ENCODE measurements at places on chromosomes 2 and 18. TPM values are rescaled to one million over a fixed set of nuclear protein-coding genes. Genes with fewer than 3 reads are reported as not detected.

DNA sequence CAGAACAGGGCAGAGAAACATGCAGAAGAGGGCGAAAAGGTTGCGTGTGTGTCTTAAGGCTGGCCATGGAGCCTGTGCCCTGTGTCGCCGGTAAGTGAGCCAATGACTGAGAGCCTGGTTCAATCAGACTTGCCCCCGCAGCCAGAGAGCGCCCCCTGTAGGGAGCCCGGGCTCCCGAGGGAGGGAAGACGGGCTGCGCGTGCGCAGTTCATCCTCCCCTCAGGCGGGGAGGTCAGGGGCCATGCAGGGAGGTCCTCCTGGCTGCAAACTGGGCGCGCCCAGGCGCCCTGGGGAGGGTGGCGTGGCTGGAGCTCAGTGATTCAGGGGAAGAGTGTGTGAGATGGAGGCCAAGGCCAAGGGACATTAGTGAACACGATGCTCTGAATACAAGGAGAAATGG, 276.6 kb downstream of the PHLPP1 start:
- no peak for DNase-seq

GRCh38 chr2:148814143-148814859, 60.7 kb upstream of the KIF5C start:
- DNase-seq: no peak

- DNase-seq: peak; percentile 33
Observed at GRCh38 chr18:7383002-7383980, 152.4 kb downstream of the LRRC30 start.

GRCh38 chr2:221100467-221101089, 471.5 kb downstream of the EPHA4 start:
- DNase-seq: no peak

DNA sequence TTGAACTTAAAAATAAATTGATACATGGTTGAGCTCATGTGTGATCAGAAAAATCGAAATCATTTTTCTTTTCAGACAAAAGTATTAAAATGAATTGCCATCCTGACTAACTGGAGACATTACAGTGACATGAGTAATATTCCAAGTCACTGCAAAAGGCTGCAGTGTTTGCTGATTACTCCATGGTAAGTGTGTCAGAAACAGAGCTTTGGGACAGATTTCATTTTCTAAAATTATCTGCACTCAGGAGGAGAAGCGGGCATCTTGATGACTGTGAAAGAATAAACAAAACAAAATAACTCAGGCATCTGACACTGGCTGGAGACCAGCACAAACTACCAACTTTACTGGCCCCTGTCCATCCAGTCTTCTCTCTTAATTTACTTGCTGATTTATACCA, 312.3 kb upstream of the PIK3C3 start:
- DNase-seq: no peak

DNA sequence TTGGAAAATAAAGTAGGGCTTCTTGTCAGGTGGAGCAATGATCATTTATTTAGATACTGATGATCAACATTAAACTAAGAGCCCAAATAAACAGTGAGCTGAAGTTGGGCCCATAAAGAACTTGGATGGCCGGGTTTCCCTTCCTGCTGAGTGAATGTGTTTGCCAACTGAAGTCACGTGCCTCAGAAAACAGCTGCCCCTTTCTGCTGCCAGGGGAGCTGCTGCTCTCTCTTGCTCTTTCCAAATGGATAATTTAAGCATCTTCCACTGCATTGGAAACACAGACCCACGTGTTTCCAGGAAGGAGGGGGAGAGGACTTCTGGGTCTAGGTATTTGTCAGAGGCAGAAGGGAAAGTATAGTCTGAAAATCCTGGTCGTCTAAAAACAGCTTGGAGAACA, 22.9 kb upstream of the NCKAP5 start:
- DNase-seq: peak; percentile 93

- DNase-seq: no peak
Observed at GRCh38 chr2:157890969-157891642, 15.0 kb upstream of the ACVR1 start.

DNA sequence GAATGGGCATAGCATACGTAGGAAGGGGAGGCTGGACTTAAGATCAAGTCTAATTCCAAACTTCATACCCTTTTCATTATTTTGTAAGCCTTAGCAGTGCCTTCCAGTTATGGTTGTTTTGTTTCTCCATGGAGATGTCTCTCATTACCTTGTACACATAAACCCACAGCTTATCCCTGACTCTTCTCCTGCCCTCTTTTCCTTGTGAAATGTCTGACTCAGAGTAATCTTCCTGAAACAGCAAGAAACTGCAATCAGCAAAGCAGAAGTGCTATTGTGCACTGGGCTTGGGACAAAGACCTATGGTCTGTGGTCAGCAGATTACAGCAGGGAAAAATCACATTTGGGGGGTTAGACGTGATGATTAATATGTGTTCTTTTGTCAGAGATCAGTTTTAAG, 176.7 kb downstream of the IKZF2 start:
- no peak for DNase-seq

DNA sequence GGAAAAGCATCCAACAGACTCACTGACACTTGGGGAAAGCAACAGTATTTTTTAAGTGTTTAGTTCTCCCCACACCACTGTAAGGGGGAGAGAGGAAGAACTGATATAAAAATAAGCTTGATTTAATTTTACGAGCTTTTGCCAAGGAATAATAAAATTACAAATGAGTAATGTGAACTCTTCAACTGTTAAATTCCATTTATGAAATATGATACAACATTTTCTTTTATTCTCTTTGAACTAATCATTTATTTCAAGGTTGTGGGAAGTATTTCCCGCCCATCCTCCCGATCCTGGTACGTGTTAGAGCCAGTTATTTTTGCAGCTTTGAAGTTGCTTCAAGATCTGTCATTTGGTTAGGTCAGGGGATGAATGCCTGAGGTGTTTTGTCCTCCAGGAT, 35.2 kb downstream of the WDPCP start:
- DNase-seq: no peak

DNA sequence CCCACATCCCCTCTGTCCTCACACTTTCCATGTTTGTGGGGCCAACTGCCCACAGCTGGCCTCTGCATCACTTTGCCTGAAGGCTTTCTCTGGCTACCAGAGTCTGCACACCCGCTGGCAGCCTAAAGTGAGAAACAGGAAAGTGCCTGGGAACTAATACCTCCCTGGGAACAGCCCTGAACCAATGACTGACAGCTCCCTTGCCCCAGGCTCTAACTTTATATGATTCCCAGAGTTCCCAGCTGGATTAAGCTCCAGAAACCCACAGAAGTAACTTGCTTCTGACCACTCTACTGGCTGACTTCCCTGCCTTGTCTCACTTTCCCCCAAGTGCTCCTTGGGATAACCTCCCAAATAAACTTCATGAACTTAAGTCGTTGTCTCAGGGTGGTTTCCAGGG, 159.6 kb upstream of the LMAN1 start:
- no peak for DNase-seq

GRCh38 chr2:62459106-62459505, 46.9 kb downstream of the TMEM17 start:
- no peak for DNase-seq

- DNase-seq: no peak
Observed at GRCh38 chr2:99880148-99880963, 262.0 kb downstream of the AFF3 start.

The NCKAP1 gene
- 188 TPM for total RNA-seq

The IFT172 gene
- total RNA-seq: 23.1 TPM

The RUFY4 gene
- not detected for total RNA-seq

The ADAM23 gene
- 21.3 TPM for total RNA-seq

The ANKRD29 gene
- total RNA-seq: 9.2 TPM

The ZAP70 gene
- 3.7 TPM for total RNA-seq

The APCDD1 gene
- total RNA-seq: 31.2 TPM

The SERPINB7 gene
- 0.72 TPM for total RNA-seq

The LRP1B gene
- total RNA-seq: 4.6 TPM

The PELI1 gene
- total RNA-seq: 31.4 TPM
